ENCODE measurements at places on chromosomes 5 and 9. TPM values are rescaled to one million over a fixed set of nuclear protein-coding genes. Genes with fewer than 3 reads are reported as not detected.

GBGT1 gene
- 15.7 TPM for total RNA-seq

SPIN1 gene
- 158 TPM for total RNA-seq

DDX41 gene
- 139 TPM for total RNA-seq

C9 gene
- total RNA-seq: not detected

OBP2B gene
- not detected for total RNA-seq

PCDHGC5 gene
- 0.54 TPM for total RNA-seq

PRDM9 gene
- total RNA-seq: not detected

PCDHA1 gene
- 3.2 TPM for total RNA-seq

RAI14 gene
- 95.8 TPM for total RNA-seq

CATSPER3 gene
- 0.74 TPM for total RNA-seq

POU5F2 gene
- total RNA-seq: 1.2 TPM

CFAP157 gene
- not detected for total RNA-seq

COX7C gene
- total RNA-seq: 842 TPM

PALM2AKAP2 gene
- total RNA-seq: 8.3 TPM

TENT4A gene
- 20.2 TPM for total RNA-seq

SLC34A1 gene
- total RNA-seq: 0.31 TPM

PCDHGB1 gene
- 8.9 TPM for total RNA-seq

PCDHB13 gene
- 2.4 TPM for total RNA-seq

TMC1 gene
- 0.54 TPM for total RNA-seq

LMX1B gene
- not detected for total RNA-seq

C9orf152 gene
- not detected for total RNA-seq

SPINK4 gene
- total RNA-seq: not detected

PAEP gene
- not detected for total RNA-seq

BRD3OS gene
- 16.0 TPM for total RNA-seq

JAKMIP2 gene
- total RNA-seq: 27.2 TPM

Data from GM23338 (cell line).